ENCODE measurements at places on chromosomes 3 and 15. TPM values are rescaled to one million over a fixed set of nuclear protein-coding genes. Genes with fewer than 3 reads are reported as not detected.
A peak's percentile ranks its signal among the peaks of the same experiment; 100 is the strongest.

DNA sequence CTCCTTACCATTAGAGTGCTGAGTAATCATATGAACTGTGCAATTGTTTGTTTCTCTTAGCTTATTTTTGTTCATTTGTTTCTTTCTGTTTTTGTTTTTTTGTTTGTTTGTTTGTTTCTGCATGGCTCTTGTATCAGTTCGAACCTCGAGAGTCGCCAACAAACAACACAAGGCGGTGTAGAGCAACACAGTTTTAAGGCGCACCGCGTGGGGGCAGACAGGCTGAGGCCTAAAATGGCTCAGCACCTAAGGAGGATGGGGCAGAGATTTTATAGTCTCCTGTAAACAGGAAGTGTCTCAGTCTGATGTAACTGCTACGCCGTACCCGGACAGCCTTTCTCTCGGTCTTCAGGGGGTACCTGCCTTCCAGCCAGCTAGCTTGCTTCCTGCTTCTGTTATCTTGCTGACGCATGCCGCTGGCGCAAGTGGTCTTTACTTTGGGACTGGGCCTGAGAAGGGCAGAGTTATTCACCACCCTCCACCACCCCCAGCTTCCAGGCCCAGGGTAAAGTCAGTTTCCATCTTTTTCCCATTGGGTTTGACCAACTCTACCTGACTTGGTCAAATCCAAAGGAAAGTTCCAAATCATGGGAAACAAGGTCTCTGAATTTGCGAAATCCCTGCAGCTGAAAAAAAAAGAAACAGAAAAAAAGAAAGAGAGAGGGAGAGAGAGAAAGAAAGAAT is 25.8 kb upstream of the MFGE8 start:
- DNase-seq = no peak

GRCh38 chr3:153567011-153567410 is 405.0 kb downstream of the RAP2B start:
- no peak for DNase-seq

DNA sequence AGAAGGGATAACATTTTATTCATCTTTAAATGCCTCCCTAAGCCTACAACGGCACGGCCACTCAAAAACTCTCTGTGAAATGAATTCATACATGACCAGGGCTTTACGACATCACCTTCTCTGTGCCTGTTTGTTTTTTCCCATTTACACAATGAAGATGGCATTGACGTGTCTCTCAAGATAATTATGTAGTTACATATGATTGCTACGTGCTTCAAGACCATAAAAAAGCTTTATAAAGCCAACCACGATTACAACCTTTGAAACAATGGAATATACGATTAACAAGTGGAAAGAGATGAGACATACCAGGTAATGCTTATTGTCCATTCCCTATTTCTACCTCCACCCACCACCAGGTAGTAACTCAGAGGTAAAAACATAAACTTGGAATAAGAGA is 168.4 kb downstream of the P3H2 start:
- DNase-seq = no peak

DNA sequence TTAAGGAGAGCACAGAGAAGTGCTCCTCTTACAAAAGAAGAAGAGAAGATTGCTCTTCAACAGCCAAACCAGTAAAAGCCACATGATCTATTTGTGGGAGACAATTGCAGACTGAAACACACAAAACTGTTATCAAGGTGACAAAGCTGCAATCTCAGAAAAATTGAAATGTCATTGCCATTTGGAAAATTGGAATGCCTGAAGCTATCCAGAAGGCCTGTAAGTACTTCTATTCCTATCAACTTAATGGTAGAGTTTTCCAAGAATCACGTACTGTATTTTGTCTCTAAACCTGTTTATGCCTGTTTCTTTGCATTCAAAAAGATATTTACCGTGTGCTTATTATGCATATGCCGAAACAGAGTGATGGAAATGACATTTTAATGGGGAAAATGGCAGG is 204.7 kb downstream of the GREM1 start:
- no peak for DNase-seq

DNA sequence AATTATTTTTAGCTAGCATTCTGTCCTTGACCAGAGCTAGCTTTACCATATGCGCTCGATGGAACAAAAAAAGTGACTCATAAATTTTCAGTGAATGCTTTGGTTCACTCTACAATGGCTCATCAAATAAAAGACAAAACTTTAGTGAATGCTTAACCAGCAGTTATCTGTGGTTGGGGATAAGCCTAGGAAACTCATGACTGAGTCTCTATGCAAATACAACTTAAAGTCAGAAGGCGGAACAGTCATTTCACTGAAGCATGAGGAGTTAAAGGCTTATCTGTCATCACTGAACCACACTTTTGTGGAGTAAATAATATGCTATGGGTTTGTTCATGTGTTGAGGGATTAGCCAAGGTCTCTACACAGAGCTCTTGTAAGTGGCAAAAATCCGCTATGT is 308.4 kb downstream of the SQOR start:
- DNase-seq = no peak

GRCh38 chr3:73298243-73299183 is 237.1 kb downstream of the EBLN2 start:
- no peak for DNase-seq

- DNase-seq = no peak
Observed at GRCh38 chr3:63972987-63973386, 50.3 kb downstream of the PSMD6 start.

GRCh38 chr3:25812644-25813043 is 22.8 kb downstream of the OXSM start:
- no peak for DNase-seq

DNA sequence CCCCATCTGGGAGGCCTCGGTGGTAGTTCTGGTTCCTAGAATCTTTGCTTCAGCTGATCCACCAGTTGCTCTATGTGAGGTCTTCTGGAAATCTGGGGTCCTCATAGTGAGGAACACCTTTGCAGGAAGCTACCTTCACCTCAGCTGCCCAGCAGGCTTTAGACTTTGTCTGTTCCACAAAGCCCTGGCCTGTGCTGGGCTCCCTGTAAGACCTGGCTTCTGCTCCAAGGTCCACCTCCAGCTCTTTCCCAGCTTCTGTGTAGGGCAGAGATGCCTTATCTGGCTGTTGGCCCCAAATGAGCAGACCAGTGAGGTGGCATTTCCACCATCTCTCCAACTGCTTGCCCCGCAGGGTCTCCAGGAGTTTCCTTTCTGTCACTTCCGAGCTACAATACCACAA is 8.2 kb upstream of the HOMER2 start:
- no peak for DNase-seq

DNA sequence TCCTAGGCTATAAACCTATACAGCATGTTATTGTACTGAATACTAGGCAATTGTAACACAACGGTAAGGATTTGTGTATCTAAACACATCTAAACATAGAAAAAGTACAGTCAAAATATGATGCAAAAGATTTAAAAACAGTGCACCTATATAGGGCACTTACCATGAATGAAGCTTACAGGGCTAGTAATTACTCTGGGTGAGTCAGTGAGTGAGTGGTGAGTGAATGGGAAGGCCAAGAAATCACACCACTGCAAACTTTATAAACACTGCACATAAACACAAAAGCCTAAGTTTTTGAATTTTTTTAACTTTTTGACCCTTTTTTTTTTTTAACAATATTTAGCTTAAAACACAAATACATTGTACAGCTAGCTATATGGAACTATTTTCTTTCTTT is 204.7 kb upstream of the CTNNB1 start:
- no peak for DNase-seq

- DNase-seq = no peak
Observed at GRCh38 chr3:106425026-106425425, 556.2 kb upstream of the CBLB start.

DNA sequence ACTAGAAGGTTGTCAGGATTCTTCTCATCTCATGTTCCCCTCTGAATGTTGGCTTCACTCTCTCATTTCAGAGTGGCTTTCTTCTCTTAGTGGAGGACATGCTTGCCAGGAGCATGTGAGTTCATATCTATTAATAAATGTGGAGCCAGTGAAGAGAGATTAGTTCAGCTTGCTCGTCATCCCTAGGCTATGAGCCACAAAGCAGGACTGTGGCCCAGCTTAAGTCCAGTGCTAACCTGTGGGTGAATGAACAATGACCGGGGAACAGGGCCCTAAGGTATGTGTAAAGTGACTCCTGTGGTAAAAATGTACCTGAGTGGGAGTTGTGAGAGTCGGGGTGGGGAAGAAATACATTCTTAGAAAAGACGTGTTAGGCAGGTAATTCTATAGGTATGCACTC is 96.9 kb upstream of the TBL1XR1 start:
- no peak for DNase-seq

- no peak for DNase-seq
Observed at GRCh38 chr3:31483776-31484175, 48.9 kb upstream of the STT3B start.

DNA sequence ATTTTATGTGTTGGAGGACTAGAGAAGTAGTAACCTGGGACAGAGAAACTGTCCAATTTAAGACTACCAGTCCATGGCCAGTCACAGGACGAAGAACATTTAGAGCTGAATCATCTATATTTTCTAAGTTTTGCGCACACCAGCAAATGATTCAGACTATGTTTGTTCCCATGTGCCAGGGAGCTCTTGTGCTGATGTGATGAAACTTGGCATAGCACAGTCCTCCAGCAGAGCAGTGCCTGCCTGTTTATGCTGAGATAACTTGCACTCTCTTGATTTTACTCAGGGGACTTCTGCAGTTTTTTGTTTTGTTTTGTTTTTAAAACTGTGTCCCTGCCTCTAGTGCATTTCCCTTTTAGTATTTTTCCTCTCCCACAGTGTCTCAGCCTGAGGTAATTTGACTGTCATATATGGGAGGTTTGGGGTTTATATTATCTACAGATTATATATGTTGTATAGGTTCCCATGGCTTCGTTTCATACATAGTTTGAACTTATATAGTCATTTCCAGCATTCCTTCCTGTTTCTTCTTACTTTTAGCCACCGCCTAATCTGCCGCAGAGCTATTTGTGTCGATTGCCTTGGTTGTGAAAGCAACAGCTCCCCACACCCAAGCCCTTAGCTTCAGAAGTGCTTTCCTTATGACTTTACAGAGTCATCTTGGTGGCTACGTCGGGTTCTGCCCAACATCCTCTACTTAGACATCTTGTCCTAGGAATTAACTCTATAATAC is 45.5 kb downstream of the PPM1L start:
- no peak for DNase-seq

DNA sequence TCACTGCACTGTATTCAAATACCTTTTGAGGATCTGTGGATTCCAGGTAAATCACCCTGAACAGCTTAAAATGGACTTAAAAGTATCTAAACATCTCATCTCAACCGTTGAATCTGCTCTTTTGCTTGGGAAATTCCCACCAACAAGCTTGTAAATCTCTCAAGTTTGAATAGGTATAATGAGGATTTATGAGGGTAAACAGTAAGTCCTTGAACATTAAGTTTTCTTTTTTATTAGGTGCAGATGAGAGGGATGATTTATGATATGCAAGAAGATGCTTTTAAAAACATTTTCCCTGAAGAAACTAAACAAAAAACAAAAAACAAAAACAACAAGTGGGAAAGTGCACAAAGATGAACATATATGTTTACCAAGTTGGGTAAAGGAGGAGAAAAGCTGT is 290.6 kb downstream of the ROBO1 start:
- DNase-seq = no peak

GRCh38 chr3:23808525-23808924 is 2.8 kb downstream of the UBE2E1 start:
- no peak for DNase-seq

DNA sequence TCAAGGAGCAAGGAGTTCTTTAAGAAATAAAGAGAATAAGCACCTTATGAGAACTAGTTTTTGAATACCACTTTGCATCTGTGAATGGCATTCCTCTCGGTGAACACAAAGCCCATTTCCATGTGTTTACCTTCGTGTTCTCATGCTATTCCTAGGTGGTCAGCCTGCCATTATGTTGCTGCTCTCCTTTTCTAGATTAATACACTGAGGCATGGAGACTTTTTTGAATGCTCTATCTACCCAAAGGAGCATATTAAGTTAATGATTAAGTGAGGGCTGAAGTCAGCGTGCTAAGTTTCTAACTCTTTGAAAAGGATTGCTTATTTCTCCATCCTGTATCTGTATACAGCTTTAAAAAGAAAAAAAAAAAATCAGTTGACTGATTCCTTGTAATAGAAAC is 394.5 kb downstream of the MECOM start:
- no peak for DNase-seq

DNA sequence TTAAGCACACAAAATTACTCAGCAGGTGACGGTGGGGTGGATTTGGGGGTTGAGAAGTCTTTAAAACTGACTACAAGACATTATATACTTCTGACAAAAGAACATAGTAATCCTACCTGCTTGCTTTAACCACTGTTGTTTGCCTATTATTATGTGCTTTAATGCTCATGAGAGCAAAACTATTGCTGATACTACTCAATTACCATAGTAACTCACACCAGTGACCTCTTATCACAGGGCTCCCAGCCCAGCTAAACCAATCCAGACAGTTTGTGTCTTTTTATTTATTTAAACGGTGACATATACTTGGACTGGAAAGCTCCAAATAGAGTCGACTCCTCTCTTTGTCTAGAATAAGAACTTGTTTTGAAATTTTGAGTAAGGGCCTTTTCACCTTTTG is 42.8 kb upstream of the FEZF2 start:
- no peak for DNase-seq

DNA sequence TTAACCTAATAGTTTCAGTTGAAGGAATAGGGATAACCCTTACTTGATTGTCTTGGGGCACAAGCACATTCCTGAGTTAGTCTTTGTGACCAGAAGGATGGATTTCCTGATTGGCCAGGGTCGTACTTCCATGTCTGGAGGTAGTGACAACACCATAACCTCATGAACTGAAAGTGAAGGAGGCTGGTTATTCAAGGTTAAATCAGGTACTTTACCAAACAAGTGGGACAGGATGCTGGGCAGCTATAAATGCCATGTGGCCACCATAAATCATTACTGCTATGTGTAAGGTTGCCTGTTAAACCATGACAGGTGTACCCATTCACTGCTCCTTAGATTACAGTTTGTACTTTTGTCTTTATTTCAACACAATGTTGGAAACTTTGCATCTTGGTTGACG is 128.3 kb upstream of the SAMMSON start:
- DNase-seq = no peak

DNA sequence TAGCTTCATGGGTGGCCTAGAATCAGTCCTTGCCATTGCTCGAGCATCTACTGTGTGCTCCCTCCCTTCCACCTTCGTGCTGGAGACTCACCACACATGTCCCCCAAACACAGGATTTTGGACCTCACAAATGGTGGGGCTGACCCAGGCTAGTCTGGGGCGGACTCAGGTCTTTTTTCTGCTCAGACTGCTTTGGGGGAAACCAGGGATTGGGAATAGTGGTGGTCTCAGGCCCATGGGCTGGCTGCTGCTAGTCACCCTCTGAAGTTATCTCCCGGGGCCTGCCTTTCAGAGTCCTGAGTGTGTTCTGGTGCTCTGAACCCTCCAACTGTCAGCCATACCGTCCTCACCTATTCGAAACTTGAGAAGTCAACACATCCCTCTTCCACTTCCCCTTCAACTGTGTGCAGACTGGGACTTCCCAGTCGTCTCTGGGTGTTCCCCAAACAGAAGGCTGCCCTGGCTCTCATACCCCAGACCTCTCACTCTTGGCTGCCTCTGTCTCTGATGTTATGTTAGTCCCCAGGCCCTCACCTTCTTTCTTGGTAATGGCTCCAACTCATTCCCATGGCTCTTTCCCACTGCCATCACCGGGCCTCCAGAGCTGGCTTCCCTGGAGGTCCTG is 46.0 kb downstream of the PPCDC start:
- DNase-seq = peak; percentile 84

The CCR2 gene
- 54.4 TPM for total RNA-seq

The SRPRB gene
- total RNA-seq = 30.7 TPM

The KBTBD13 gene
- total RNA-seq = not detected

The OXTR gene
- 0.67 TPM for total RNA-seq

The CADPS gene
- total RNA-seq = 0.40 TPM

The CCDC80 gene
- 87.0 TPM for total RNA-seq
